ENCODE measurements at places on chromosomes 13 and 19.

GRCh38 chr19:46866407-46867136 lies 5.8 kb downstream of the ARHGAP35 start:
- no peak for DNase-seq

DNA sequence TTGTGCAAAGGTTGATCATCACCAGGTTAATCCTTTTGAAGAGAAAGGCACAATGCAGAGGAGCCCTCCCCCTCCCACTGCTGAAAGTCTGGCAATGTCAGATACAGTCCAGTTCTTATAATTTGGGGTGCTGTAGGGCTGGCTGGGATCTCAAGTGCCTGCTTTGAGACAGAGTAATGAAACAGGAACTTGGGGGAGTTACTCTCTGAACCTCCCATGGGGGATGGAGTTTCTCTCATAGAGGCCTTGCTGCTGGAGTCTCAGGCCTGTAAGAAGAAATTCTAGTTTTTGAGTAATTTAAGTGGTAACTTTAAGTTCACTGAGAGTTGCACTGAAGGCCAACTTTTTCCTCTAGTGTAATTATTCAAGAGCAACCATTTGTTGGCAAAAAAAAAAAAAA lies 410.5 kb downstream of the KCNRG start:
- DNase-seq: no peak

DNA sequence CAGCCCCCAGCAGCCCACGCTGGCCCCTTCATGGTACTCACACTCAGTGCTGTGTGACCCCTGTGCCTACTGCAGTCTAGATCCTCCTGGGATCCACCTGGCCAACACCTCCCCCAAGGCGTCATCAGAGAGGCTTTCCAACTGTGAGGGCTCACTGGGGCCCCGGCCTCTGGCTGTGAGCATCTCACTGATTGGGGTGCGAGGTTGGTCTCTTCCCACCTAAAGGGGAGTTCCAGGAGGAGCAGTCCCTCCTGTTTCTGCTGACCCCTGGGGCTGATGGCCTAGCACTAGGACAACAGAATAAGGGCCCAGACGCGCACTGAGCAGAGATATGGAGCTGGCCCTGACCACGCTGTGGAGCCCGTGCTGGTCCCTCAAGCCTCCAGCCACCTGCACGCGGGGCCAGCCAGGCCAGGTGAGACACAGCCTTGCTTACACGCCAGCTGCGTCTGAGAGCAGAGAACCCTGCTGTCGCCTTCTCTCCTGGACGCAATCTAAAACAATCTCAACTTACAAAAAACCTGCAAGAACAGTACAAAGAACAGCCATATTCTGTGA lies 32.2 kb downstream of the ELL start:
- no peak for DNase-seq

- DNase-seq: no peak
Observed at GRCh38 chr13:69109891-69110525, 997.6 kb upstream of the ATXN8OS start.

GRCh38 chr19:28687296-28687695 lies 525.7 kb downstream of the UQCRFS1 start:
- no peak for DNase-seq

- DNase-seq: no peak
Observed at GRCh38 chr13:43326100-43326499, 302.7 kb downstream of the DNAJC15 start.

Data from stimulated activated CD8-positive, alpha-beta memory T cell treated with anti-CD3 and anti-CD28 coated beads, Interleukin-7, amount 100 ng/mL, for 4 hours (primary cell).